ENCODE measurements at places on chromosomes 7 and 10. TPM values are rescaled to one million over a fixed set of nuclear protein-coding genes. Genes with fewer than 3 reads are reported as not detected.

The C10orf105 gene
- not detected for total RNA-seq

The AEBP1 gene
- 42.7 TPM for total RNA-seq

- H3K36me3 ChIP-seq, result no peaks in the 10 kb centered on the region
- H3K27ac ChIP-seq, result no peak overlapping the region
- DNase-seq, result no peak
- H3K27me3 ChIP-seq, result no peaks in the 10 kb centered on the region
- no peak overlapping the region for H3K4me3 ChIP-seq
Observed at GRCh38 chr10:61852261-61852660, 49.2 kb upstream of the ARID5B start.

DNA sequence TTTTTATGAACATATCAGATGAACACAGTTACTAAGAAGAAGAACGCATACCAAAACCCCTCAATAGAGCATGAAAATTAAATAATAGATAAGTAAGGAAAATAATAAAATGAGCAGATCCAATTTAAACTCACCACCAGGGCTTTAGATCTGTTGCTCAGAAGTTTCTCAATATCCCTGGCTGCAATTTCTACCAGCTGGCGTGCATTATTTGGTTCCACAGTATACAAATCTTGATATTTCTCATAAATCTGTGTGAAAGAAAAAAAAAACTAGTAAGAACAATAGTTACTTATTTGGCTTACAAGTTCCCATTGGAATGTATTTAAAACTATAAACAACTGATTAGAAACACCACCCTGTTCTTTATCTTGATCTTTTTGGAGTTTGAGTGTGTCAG, 108.6 kb downstream of the CACNA2D1 start:
- H3K27me3 ChIP-seq, result no peaks in the 10 kb centered on the region
- DNase-seq, result no peak
- H3K4me1 ChIP-seq, result no peaks in the 10 kb centered on the region
- no peak overlapping the region for H3K4me3 ChIP-seq
- no peak overlapping the region for H3K27ac ChIP-seq
- H3K36me3 ChIP-seq, result no peaks in the 10 kb centered on the region

The PIP gene
- total RNA-seq, result not detected

The SYCE1 gene
- total RNA-seq, result not detected

The RAB19 gene
- not detected for total RNA-seq

The DYNC1I1 gene
- 2.0 TPM for total RNA-seq

The ASAH2B gene
- total RNA-seq, result 2.0 TPM

GRCh38 chr10:90635111-90635765, 222.6 kb downstream of the HTR7 start:
- no peak for DNase-seq
- H3K27me3 ChIP-seq, result no peaks in the 10 kb centered on the region
- no peaks in the 10 kb centered on the region for H3K36me3 ChIP-seq
- H3K4me3 ChIP-seq, result no peak overlapping the region
- no peaks in the 10 kb centered on the region for H3K4me1 ChIP-seq
- no peak overlapping the region for H3K27ac ChIP-seq
